CD8-positive, alpha-beta memory T cell (primary cell): ENCODE measurements at places on chromosomes 4 and X. TPM values are rescaled to one million over a fixed set of nuclear protein-coding genes. Genes with fewer than 3 reads are reported as not detected.

The WDFY3 gene
- total RNA-seq: 0.53 TPM

The NAA11 gene
- total RNA-seq: not detected

The GUCY1A1 gene
- not detected for total RNA-seq

The NHS gene
- 9.6 TPM for total RNA-seq

The AADAT gene
- not detected for total RNA-seq

The CXCL1 gene
- total RNA-seq: not detected

The PLAC1 gene
- not detected for total RNA-seq

DNA sequence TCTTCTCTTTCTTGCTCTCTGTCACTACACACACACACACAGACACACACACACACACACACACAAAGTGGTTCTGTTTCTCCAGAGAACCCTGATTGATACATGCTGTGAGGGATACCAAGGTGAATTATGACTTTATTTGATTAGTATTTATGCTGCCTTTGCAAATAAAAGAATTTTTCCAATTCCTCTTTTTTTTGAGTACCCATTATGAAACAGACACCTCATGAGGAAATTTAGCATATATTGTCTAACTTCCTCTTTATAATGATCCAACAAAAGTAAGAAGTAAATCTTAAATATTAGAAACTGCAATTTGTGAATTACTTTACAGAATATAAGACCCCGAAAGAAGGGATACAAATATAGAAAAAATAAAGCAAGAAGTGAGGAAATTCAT, 14.3 kb upstream of the RAB28 start:
- no peak overlapping the region for H3K4me3 ChIP-seq
- no peaks in the 10 kb centered on the region for H3K27me3 ChIP-seq
- H3K4me1 ChIP-seq: no peaks in the 10 kb centered on the region
- H3K27ac ChIP-seq: no peak overlapping the region
- H3K36me3 ChIP-seq: no peaks in the 10 kb centered on the region

- no peaks in the 10 kb centered on the region for H3K27me3 ChIP-seq
- no peak overlapping the region for H3K27ac ChIP-seq
- no peak overlapping the region for H3K4me3 ChIP-seq
Measured at GRCh38 chr4:20825505-20825904, 125.2 kb downstream of the PACRGL start.

DNA sequence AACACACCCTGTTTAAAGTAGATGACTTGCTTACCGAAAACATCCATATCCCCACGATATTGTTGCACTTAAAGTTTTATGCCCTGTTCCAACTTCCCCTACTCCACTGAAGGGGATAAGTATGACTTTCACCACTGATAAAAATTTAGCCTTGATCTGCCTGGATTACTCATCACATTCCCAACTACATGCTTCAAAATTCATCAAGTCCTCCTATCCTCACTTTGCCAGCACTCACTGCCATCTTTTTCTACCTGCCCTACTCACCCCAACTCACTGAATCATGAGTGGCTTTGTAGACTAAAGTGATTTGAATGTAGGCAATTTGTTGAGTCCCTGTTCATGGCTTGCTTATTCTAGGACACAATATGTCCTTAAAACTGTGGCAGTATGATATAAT, 12.2 kb upstream of the GPRIN3 start:
- H3K36me3 ChIP-seq: no peaks in the 10 kb centered on the region
- no peak overlapping the region for H3K27ac ChIP-seq
- H3K27me3 ChIP-seq: no peaks in the 10 kb centered on the region
- peaks cover 31% of the 10 kb centered on the region for H3K4me1 ChIP-seq
- H3K4me3 ChIP-seq: no peak overlapping the region

GRCh38 chrX:30786374-30786773, 102.7 kb downstream of the TAB3 start:
- H3K4me1 ChIP-seq: no peaks in the 10 kb centered on the region
- H3K27ac ChIP-seq: no peak overlapping the region
- DNase-seq: no peak
- no peaks in the 10 kb centered on the region for H3K27me3 ChIP-seq

DNA sequence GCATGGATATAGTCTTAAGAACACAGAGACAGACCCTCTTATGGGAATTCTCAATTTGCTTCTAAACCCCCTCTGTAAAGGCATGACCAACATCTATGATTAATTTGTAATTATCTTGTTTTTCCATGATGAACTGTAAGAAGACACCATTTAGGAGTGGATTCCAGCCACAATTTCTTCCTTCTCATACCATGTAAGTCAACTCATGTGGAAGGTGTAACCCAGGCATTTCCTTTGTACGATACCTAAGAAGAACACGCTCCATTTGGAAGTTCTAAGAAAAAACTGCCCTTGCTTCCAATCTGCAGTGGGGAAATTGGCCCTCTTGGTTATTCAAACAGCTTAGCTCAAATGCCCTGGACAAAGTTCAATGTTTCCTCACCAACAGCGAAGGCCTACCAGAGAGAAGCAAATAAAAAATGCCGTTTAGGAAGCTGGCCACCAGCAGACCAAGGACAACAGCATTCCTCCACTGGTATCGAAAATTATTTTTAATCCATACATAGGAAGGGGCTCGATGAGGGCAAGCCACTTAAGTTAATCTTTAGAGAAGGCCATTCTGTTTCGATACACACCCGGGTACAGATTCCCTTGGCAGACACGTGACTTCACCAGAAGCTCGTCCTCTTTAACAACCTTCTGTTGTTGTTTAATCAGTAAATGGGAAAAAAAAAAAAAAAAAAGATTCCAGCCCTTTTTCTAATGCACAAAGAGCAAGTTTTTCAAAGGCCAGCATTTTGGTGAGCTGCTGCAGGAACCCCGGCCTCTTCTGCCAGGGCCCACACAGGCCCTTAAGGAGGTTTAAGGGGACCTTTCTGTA, 2.6 kb downstream of the DHRSX start:
- no peak overlapping the region for H3K4me3 ChIP-seq
- peak overlapping the region; percentile 32 for H3K27ac ChIP-seq
- no peaks in the 10 kb centered on the region for H3K36me3 ChIP-seq
- no peaks in the 10 kb centered on the region for H3K27me3 ChIP-seq
- peaks cover 16% of the 10 kb centered on the region for H3K4me1 ChIP-seq

GRCh38 chrX:23883737-23884354, 23.9 kb downstream of the APOO start:
- DNase-seq: no peak
- H3K27ac ChIP-seq: no peak overlapping the region
- no peaks in the 10 kb centered on the region for H3K36me3 ChIP-seq
- no peaks in the 10 kb centered on the region for H3K27me3 ChIP-seq

DNA sequence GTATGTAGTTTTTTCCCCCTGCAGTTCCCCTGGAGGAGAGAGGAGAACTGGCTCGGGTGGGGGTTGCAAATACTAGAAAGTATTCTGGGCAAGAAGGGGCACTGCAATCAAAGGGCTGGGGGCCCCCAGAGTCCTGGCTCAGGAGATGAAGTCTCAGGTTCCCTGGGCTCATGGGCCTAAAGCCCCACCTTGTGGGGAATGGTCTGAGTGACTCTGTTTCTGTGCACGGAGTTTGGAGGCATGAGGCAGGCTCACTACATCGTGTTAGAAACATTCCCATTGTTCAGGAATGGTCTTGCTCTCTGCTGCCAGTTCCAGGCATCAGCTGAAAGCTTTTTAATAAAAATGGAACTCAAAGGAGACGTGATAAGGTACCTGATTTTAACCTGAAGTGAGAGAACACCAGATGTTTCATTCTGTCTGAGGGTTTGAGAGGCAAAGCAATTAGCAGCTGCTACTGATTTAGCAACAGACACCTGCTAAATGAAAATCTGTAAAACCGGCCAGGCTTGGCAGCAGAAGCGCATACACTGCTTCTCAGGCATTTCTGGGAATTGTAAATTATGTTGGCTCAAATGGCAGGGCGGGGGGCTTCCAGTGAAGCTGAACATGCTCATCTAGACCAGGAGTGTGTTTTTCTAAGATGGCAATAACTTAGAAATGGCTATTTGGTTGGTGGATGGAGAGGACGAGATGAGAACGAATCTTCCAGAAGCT, 122.7 kb downstream of the TMEM164 start:
- no peaks in the 10 kb centered on the region for H3K4me1 ChIP-seq
- H3K4me3 ChIP-seq: no peak overlapping the region
- H3K27me3 ChIP-seq: no peaks in the 10 kb centered on the region
- no peak for DNase-seq

DNA sequence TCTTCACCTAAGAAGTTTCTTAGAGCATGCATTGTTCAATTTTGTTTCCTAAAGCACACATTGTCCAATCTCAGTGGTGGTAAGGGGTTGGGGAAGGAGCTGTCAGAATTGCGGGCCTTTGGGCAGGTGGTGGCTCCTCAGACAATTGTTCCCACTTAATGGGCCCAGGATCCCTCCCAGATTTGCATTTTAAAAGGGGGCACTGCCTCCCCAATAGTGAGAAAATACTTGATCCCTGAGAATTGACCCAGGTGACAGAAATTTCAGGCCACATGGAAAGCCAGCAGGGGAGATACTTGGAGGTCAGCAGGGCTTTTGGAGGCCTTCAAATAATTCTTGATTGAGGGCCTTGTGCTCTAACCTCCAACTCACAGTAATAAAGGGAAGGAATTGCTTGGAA, 217.1 kb downstream of the ZNF674 start:
- DNase-seq: no peak
- H3K4me3 ChIP-seq: no peak overlapping the region
- H3K4me1 ChIP-seq: no peaks in the 10 kb centered on the region

GRCh38 chrX:154750301-154751202, at the start of gene GAB3:
TSS of gene GAB3 (minus strand) at chrX:154751077. CDS start at chrX:154751025, 52 bp downstream.
- H3K27me3 ChIP-seq: no peaks in the 10 kb centered on the region
- no peaks in the 10 kb centered on the region for H3K36me3 ChIP-seq
- H3K4me1 ChIP-seq: peaks cover 15% of the 10 kb centered on the region
- H3K27ac ChIP-seq: peak within 1 kb of the TSS; percentile 76

DNA sequence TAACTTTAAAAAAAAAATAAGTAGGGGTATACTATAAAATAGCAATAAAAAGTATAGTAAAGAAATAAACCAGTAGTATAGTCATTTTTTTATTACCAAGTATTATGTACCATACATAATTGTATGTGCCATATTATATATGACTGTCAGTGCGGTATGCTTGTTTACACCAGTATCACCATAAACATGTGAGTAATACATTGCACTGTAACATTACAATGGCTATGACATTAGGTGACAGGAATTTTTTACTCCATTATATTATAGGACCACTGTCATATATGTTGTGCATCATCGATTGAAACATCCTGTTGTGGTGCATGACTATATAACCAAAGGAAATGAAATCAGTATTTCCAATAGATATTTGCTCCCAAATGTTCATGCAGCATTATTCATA, 176.9 kb upstream of the ARHGAP24 start:
- H3K4me3 ChIP-seq: no peak overlapping the region
- DNase-seq: no peak
- no peaks in the 10 kb centered on the region for H3K36me3 ChIP-seq
- no peak overlapping the region for H3K27ac ChIP-seq

GRCh38 chrX:31333165-31333831, 261.5 kb upstream of the FTHL17 start:
- H3K36me3 ChIP-seq: no peaks in the 10 kb centered on the region
- H3K4me1 ChIP-seq: no peaks in the 10 kb centered on the region
- no peak overlapping the region for H3K27ac ChIP-seq

DNA sequence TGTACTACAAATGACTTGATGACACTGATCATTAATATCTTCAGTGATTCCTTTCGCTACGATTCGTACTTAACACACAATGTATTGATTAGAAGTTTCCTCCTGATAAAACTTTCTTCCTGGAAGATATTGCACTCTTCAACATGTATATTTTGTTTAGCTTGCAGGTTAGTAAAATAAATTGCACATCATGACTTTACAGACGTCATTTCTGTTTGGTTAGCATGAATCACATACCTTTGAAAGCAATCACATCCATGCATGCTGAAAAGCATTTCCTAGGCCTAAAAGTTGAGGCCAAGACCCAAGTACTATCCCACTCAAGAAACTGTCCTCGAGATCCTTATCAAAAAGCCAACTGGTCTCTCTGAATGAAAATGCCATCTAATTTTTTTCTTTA, 1841.0 kb upstream of the PCDH7 start:
- DNase-seq: no peak
- H3K27ac ChIP-seq: no peak overlapping the region
- H3K4me1 ChIP-seq: no peaks in the 10 kb centered on the region
- H3K4me3 ChIP-seq: no peak overlapping the region
- no peaks in the 10 kb centered on the region for H3K27me3 ChIP-seq

DNA sequence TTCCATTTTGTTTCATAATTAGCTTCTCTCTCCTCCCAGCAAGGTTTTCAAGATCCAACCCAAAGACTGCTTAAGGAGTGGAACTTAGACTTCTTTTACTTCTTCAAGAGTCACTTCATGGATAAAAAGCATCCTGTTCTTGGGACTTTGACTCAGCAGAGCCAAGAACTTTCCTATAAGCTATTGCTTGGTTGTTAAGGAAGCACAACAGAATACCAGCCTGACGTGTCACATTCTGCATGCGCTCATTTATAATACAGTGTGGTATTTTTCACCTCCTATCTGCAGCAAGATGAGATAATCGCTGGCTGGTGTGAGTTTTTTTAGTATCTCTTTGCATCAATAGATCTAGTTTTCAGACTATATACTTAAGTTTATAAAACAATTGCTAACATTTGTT, 152.1 kb downstream of the PALLD start:
- H3K27ac ChIP-seq: no peak overlapping the region
- no peaks in the 10 kb centered on the region for H3K4me1 ChIP-seq
- no peak for DNase-seq
- no peaks in the 10 kb centered on the region for H3K27me3 ChIP-seq

- no peaks in the 10 kb centered on the region for H3K4me1 ChIP-seq
- no peak overlapping the region for H3K4me3 ChIP-seq
- no peak overlapping the region for H3K27ac ChIP-seq
Measured at GRCh38 chrX:138001226-138001625, 435.3 kb downstream of the ZIC3 start.

GRCh38 chr4:155047755-155048154, 160.7 kb upstream of the NPY2R start:
- H3K4me3 ChIP-seq: no peak overlapping the region
- DNase-seq: no peak
- H3K27me3 ChIP-seq: no peaks in the 10 kb centered on the region
- no peak overlapping the region for H3K27ac ChIP-seq
- no peaks in the 10 kb centered on the region for H3K36me3 ChIP-seq
- no peaks in the 10 kb centered on the region for H3K4me1 ChIP-seq

DNA sequence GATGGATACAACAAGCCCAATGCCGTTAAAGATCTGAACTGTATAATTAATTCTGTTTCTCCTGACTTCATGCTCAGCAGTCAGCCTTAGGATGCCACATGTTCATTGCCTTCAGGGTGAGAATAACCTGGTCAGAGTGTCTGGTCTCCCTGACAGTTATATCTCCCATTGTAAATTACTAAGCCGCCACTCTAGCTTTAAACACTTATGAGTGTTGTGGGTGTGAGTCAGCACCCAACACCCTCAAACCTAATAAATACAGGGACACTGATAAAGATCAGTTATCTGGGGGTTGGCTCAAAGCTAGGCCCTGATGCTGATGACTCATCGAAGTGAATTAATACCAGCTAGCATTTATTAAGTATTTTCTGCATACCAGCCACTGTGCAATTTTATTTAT, 64.9 kb upstream of the DYNLT3 start:
- H3K36me3 ChIP-seq: no peaks in the 10 kb centered on the region
- no peak overlapping the region for H3K27ac ChIP-seq
- no peak for DNase-seq
- H3K4me3 ChIP-seq: no peak overlapping the region
